Stimulated activated CD4-positive, alpha-beta T cell treated with anti-CD3 and anti-CD28 coated beads, Interleukin-4, amount 100 ng/mL, for 4 hours (primary cell): ENCODE measurements at places on chromosomes 16 and 17.

DNA sequence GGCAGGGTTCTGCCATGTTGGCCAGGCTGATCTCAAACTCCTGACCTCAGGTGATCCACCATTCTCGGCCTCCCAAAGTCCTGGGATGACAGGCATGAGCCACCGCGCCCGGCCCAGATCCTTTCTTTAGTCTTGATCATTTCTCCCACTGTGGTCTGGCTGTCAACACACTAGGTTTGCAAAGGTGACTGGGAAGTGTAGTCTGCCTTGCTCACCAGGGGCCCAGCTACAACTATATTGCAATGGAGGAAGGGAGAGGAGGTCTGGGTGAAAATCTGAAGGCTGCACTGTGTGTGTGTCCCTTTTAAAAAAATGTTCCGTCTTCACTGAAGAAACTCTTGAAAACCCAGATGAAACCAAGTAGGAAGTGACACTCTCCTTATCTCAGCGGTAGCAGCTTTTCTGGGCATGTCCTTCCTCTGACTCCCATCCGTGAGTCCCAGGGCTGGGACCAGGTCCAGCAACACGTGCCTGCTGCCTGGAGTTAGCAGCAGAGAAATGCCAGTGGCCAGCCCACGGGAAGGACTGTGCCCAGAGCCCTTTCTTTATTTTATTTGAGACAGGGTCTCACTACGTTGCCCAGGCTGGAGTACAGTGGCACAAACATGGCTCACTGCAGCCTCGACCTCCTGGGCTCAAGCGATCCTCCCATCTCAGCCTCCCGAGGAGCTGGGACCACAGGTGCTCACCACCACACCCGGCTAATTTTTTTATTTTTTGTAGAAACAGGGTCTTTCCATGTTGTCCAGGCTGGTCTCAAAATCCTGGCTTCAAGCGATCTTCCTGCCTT lies 17.8 kb upstream of the KIF19 start:
- DNase-seq, result no peak

- no peak for DNase-seq
Measured at GRCh38 chr16:66845080-66845410, 831 bp downstream of the CA7 start.

GRCh38 chr16:3580686-3581085 lies 3.5 kb upstream of the NLRC3 start:
- no peak for DNase-seq

GRCh38 chr16:61842666-61843065 lies 193.6 kb downstream of the CDH8 start:
- no peak for DNase-seq

DNA sequence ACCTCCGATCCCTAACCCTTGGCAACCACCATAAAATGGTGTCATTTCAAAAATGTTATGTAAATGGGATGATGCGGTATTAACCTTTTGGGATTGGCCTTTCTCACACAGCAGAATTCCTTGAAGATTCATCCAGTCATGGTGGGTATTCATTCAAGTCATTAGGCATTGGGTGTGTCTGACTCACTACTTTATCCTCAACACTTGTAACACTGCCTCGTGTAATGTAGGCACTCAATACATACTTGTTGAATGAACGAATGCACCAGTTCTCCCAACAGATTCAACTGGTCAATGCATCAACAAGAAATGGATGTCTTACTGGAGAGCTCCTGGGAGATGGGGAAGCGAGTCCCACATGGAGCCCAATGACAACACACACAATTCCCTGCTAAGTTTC lies 21.8 kb upstream of the GAN start:
- DNase-seq, result no peak

DNA sequence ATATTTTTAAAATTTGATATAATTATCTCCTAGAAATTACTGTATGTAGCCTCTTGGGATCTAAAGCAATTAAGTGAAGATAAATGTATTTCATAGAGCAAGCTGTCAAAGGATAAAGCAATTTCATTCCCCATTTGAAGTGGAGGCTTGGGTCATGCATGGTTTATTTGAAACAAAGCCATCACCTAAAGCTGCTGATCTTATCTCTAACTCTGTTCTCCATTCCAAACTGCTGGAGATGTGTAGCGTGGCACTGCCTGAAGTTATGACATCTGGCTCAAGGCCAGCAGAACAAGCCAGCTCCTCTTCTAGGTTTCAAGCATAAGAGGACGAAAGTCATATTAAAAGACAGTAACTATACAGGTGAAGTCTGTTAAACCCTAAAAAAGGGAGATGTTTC lies 83.9 kb downstream of the HIC1 start:
- no peak for DNase-seq

DNA sequence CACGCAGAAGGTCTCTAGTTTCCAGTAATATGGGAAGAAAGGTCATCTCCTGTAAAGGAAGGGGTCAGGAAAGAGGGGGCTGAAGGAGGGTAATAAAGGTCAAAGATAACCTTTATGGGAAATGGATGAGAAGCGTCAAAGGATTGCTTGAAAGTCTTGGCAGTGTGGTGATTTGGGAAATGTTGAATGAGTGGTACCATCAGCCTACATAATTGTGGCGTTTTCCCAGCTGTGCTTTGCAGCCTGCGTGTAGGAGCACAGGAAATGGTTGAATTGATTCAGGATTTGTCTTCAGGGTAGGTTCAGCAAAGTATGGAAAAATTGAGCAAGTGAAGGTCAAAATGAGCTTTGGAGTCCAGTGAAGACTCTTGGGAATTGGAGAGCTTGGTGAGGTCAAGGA lies 115.8 kb upstream of the NOL11 start:
- DNase-seq, result no peak

GRCh38 chr17:33049781-33050414 lies 58.3 kb downstream of the SPACA3 start:
- DNase-seq, result peak; percentile 10

GRCh38 chr17:74015990-74016389 lies 187.5 kb upstream of the RPL38 start:
- no peak for DNase-seq

- no peak for DNase-seq
Measured at GRCh38 chr16:17068524-17068923, 402.2 kb downstream of the XYLT1 start.

DNA sequence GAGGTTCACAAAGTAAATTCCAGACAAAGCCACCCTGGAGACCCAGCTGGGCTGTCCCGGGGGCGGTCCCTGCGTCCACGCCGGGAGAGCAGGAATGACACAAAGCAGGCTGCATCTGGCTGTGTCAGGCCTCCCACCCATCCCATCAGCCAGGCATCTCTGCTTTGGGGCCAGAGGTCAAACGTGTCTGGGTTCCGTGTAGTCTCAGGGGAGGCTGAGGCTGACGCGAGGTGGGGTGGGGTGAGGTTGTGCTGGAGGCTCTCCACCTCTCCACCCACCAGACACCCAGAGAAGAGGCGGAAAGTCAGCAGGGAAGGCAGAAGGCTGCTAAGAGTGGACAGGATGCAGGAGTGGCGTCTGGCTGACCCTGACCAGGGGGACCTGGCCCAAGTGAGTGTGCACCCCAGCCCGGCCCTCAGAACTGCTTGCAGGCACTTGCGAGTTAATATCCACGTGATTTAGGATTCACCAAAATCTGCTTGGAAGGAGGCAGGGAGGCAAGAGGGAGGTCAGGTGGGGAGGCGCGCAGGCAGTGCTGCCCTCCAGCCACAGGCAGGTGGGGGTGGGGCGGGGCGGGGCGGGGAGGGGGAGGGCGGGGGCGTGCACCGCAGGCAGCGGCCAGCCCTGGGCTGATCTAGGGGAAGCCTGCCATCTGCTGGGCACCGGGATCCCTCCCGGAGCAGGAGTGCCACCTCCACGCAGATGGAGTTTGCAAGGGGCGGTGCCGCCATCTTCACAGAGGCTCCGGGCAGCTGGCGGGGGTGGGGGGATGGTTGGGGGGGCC lies 44.3 kb downstream of the TBC1D16 start:
- peak; percentile 84 for DNase-seq

- no peak for DNase-seq
Measured at GRCh38 chr17:63925615-63926014, 6.5 kb downstream of the CD79B start.

DNA sequence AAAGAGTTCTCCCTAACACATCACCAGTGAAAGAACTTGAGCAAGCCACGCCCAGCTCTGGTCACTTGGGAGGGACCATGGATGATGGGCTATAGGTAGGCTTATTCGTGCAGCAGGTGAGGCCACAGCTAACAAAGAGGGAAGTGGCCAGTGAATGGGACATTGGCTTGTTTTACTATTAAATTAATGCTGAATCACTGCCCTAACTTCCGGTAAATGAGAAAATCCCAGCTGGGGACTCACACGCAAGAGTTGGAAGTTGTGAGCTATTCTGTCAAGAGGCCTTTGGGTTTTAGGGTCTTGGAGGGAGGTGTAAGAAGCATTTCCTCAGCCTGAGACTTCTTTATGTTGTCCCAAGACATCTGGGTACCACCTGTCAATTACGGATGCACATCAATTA lies 315.3 kb downstream of the XYLT1 start:
- no peak for DNase-seq

DNA sequence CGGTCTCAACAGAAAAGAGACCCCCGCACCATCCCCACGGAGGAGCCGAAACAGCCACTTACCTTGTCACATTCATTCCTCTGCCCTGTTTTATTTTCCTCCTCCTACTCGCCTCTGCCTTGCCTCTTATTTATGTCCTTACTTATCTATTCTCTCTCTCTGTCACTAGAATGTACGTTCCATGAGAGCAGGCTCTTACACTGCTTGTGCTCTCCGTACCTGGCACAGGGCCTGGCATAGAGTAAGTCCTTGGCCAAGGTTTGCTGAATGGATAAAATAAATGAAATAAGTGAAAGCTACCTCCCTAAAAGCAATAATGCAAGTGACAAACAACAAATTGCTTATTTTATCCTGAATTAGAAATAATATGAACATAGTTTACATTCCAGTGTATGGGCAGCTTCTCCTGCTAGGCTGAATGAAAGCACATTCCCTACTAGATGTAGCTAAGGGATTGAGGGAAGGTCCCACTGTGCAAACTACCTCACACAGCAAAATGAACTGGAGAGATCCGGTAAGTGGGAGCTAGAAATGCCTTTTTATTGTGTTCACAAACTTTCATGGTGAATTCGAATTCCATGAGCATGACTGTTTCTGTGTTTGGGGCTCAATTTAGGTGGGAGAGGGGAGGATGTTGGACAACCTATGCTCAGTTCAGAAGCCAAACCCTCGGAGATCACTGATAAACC lies 173.1 kb downstream of the PARN start:
- DNase-seq, result no peak

GRCh38 chr17:34616148-34616547 lies 36.8 kb downstream of the TMEM132E start:
- no peak for DNase-seq

DNA sequence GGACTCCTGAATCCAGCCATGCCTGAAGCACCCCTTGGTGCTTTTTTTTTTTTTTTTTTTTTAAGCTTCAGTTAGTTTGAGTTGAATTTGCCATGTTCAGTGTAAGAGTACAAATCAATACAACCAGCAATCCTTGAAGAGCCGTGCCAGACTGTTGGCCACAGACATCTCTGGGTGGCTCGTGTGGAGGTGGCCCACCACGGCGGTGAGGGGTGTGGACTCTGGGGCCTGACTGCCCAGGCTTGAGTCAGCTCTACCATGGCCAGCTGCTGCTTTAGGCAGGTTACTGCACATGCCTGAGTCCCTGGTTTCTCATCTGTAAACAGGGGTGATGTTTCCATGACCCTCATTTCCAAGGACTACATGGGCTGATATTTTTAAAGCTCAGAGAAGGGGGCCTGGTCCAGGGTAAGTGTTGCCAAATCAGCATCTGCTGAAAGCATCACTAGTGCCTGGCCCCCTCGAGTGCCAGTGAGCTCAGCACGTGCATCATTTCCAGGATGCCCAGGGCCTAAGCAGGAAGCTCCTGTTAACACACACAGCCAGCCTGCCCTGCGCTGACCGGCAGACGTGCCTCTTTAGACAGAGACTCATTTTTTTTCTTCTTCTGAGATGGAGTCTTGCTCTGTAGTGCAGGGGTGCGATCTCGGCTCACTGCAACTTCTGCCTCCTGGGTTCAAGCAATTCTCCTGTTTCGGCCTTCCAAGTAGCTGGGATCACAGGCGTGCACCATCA lies 90.1 kb downstream of the DNAH17 start:
- DNase-seq, result no peak

GRCh38 chr16:69351309-69352027 lies at the start of gene TMED6:
TSS of gene TMED6 (minus strand) at chr16:69351786. CDS start at chr16:69351753, 33 bp downstream.
- DNase-seq, result no peak

DNA sequence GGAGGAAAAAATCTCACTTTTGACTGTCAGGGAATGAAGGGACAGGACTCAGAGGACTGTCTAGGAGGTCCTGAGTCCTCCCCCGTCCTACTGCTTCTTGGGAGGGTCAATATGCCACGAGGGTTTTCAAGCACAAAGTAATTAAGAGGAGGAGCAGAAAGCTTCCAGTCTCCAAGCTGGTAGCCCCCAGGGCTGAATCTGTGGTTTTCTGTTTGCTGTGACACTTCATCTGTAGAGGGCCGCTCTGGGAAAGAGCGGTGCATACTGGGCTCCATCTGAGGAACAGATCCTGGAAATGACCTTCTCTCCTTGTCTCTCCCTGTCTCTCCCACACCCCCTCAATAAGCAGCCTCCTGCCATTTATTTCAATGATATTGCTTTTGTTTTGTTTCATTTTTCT lies 180.1 kb upstream of the SDK2 start:
- no peak for DNase-seq

- DNase-seq, result no peak
Measured at GRCh38 chr16:31708348-31708747, 165.3 kb upstream of the ZNF267 start.

GRCh38 chr16:50603206-50604064 lies 55.2 kb downstream of the NKD1 start:
- DNase-seq, result no peak

DNA sequence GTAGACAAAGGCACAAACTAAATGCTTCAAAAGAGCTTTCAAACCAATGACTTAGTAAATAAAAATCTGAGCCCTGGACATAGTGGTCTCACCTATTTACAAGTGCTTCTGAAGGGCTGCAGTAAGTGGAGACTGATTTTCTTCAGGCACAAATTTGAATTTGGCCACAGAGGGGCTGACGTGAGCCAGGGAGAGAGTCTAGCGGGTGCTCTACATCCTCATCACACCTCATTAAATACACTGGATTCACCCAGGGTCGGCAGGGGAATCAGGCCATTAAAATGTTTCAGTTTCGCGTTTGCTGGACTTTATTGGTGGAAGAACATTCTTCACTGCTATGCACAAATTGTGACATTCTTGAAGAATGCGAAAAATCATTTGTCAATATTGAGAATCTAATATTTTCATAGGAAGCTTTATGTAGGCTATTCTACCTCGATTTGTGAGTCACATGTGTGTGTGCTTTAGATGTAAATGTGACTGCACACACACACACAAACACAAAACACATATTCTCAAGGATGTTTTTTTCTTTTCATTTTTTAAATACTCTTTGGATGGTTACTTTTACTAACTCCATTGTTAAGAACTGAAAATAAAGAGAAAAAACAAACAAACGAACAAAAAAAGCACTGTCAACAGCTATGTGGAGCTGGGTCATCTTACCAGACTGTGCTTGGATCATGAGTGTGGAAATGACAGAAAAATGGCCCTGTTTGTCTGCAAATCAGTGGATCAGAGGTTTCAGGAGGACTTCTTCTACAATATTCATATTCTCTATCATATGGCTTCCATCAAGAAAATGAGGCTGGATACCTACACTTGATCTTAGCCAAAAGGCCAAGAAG lies 58.9 kb downstream of the CDH11 start:
- DNase-seq, result no peak

- DNase-seq, result no peak
Measured at GRCh38 chr17:44362949-44363612, 572 bp downstream of the FAM171A2 start.

- DNase-seq, result no peak
Measured at GRCh38 chr16:14310519-14310991, 239.4 kb downstream of the MRTFB start.

- no peak for DNase-seq
Measured at GRCh38 chr17:38724337-38724988, 5.7 kb upstream of the CISD3 start.
